ENCODE measurements at places on chromosomes 3 and 15.

DNA sequence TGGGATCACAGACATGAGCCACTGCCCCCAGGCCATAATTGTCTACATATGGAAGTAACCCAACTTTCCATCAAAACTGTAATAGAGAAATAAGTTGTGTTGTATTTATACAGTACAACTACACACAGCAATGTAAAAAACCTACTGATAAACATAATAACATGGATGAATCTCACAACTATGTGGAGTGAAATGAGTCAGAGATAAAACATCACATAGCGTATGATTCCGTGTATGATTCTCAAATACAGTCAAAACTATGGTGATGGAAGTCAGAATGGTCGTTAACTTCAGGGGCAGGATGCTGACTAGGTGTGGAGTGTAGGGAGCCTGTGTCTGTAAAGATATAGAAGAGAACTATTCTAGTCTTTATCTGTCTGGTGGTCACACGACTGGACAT, 332.7 kb upstream of the SLCO3A1 start:
- no peak for DNase-seq

GRCh38 chr3:128317698-128318231, 148.9 kb downstream of the DNAJB8 start:
- peak; percentile 6 for DNase-seq

DNA sequence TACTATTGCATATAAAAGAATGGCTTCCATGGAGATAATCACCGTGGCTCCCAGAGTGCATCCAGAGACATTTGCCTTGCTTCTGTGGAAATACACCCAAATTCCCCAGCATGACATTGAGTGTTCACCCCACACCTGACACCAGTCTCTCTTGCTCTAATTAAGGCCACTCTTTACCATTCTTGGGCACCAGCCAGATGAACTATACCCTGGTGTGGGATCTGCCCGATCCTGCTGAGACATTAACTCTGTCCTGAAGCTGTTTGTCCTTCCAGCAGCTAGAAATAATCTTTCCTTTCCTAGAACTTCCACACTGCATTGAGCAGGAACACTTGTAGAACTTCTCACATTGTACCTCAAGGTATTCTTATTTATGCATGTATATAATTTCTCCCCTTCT, 105.2 kb downstream of the LPP start:
- DNase-seq, result no peak

DNA sequence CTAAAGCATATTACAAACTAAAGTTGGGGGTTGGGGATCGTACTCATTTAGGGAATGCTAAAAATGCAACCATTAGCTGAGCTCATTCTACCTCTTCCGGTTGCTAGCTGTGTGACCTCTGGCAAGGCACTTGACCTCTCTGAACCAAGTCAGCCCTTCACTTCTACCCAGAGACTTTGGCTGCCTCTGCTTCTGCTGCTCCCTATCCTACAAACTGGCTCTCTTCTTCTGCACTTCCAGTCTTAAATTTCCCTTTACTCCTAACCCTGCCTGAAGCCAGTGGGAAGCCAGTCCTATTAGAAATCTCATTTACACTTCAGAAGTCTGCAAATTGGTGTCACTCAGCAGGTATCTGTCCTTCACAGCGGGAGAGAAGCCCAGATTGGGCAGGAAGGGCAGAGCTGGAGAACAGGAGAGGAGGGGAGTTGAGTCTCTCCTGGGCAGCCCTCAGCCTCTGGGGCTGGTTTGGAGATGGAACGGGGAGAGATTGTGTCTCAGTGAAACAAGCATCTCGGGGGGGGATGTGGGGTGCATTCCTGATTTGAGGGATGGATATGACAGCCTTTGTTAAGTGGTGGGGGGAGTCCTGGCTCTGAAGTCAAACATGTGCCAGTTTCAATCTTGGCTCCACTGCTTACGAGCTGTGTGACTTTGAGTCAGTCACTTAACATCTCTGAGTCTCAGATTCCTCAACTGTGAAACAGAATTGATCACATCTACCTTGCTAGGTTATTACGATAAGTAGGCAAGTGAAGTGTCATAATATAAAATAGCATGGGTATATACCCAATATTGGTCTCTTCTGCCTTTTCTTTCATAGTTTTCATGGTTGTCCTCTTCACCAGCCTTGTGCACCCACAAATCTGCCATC, 7.8 kb upstream of the AEN start:
- DNase-seq, result no peak

DNA sequence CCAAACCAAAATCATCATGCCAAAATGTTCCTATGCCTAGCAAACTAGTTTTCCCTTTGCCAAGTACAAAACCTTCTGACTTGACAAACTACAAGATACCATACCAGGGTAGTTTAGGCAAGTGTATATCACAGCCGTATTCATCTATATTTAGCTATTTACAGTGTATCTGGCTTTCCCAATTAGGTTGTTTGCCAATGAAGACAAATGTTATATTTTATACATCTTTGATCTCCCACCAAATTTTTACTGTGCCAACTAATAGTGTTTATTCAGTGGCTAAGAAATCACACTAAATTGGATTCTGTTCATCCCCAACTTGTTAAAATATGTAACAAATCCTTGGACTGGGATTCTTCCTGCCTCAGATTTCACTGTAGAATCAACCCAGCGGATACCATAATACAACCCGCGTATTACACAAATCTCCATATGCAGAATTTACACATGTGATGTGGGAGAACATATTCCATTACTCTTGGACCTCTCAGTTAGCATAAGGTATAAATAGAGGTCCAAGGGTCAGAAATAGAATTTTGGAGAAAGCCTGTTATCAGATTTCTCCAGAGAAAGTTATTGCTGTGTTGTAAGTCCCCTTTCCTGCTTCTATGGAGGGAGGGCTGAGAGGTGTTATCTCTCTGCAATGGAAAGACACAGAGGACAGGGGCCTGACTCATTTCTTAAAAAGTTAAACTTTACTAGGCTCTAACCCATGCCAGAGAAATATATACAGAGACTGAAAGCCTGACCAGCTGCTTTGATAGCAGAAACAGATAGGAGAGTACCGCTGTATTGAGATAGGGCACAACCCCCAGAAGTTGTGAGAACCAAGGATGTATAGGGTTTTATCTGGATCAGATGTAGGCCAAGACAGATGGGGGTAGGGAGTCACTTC, 467.0 kb downstream of the FGF12 start:
- no peak for DNase-seq

- no peak for DNase-seq
These were observed 67.4 kb downstream of the XXYLT1 start for GRCh38 chr3:195203606-195204005.

DNA sequence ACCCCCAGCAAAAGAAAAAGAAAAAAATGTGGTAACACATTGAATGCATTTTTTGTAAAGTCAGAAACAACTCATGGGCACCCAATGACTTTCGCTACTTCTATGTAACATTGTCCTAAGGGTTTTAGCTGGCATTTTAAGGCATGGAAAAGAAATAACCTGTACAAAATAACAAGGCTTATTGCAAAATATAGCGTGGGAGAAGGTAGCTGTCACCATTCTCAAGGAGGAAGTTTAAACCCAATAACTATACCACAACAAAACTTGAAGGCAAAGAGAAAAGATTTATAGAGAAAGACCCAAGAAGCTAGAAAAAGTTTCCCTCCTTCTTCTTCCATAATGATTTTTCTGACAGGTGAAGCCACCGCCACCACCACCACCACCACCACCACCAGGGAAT, 55.7 kb upstream of the ACP3 start:
- DNase-seq, result no peak

DNA sequence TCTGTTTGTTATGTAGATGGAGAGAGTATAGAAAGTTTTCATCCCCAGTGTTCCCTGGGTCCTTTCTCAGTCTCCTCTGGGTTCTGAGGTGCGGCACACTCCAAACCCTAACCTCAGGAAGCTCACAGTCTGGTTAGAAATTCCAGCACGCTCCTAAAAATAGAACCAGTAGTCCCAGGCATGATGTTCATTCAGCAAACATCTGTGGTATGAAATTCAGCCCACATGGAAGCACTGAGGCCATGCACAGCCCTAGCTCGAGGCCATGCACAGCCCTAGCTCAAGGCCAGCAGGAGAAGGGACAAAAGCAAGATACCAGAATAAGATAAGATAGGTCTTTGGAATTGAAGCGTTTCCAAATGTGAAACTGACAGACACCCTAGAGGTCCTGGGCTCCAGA, 82.3 kb upstream of the OXTR start:
- DNase-seq, result peak; percentile 82

GRCh38 chr3:139935866-139936817, 1.2 kb downstream of the CLSTN2 start:
- DNase-seq, result no peak

DNA sequence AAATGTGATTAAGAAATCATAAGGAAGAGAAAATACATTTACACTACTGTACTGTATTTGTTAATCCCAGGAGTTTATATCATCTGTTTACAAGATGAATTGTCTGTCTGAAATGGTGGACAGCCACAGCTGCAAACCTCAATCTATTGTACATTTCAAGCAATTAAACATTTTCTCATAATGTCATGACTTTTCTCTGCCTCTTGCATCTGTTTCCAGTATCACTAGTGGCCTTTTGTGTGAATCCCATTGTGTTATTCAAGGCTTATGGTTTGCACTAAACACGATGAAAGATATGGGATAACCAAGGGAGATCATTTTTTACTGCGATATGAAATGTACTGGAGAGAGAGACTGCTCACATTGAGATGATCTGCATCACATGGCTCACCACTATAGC, 200.2 kb upstream of the LRRN1 start:
- no peak for DNase-seq

DNA sequence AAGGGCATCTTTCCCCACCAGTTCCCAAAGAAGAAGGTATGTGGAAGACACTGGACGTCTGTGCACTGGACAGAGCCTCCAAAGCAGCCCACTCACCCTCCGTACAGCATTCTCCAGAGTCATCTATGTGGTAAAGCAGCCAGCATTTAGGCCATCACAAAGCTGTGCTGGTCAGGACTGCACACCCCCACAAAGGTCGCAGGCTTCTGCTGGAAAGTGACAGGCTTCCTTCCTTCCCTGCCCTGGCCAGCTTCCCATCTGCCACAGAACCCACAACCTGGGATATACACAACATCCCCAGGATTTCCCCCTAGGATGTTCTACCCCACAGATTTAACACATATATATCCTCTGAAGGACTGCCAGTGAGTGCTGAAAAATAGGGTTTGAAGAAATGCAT, 64.6 kb upstream of the GALNT15 start:
- DNase-seq, result no peak

DNA sequence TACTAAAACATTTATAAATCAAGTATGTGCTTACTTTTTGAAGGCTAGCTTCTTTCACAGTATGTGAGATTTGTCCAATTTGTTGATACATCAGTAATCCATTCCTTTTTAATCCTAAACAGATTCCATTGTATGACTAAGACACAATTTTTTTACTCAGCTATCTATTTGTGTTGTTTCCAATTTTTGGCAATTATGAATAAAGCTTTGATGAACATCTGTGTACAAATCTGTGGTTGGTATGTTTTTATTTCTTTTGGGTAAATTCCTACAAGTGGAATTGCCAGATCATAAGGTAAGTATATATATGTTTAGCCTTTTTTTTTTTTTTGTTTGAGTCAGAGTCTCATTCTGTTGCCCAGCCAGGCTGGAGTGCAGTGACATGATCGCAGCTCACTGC, 56.2 kb upstream of the VEPH1 start:
- no peak for DNase-seq

DNA sequence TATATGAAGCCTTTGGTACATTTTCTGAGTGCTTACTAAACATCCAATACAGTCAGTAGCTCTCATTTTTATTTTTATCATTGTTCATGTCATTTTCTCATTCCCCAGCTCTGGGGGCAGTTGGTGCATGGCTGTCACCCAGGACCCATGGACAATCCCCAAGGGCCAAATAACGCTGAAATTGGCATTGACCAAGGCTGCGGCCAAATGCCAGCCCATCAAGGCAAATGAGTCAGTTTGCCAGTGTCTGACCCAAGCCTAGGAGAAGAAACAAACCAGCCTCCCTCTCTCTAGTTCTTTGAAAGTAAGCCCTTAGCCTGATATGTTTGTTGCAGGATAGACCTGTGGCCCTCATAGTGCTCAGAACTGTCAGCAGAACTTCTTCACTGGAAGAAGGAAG, 219.2 kb downstream of the THSD4 start:
- DNase-seq, result no peak

DNA sequence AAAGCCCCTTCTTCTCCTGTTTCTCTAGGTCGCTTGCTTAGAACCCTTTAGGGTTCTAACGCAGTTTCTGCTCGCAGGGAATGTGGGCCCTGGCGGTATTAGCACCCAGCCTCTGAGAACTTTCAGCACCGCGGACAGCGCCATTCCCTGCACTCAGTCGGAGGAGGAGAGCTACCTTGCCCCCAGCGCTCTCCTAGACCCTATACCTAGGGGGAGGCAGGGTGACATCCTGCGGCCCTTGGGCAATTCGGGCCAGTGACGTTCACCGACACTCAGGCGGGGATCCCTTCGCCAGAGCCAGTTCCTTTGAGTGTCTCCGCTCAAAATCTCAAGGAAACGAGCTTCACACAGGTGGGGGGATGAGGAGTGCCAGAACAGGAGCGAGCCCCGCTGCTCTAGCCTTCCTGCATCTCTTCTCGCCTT, 1.3 kb downstream of the SLC7A14 start:
- peak; percentile 75 for DNase-seq

DNA sequence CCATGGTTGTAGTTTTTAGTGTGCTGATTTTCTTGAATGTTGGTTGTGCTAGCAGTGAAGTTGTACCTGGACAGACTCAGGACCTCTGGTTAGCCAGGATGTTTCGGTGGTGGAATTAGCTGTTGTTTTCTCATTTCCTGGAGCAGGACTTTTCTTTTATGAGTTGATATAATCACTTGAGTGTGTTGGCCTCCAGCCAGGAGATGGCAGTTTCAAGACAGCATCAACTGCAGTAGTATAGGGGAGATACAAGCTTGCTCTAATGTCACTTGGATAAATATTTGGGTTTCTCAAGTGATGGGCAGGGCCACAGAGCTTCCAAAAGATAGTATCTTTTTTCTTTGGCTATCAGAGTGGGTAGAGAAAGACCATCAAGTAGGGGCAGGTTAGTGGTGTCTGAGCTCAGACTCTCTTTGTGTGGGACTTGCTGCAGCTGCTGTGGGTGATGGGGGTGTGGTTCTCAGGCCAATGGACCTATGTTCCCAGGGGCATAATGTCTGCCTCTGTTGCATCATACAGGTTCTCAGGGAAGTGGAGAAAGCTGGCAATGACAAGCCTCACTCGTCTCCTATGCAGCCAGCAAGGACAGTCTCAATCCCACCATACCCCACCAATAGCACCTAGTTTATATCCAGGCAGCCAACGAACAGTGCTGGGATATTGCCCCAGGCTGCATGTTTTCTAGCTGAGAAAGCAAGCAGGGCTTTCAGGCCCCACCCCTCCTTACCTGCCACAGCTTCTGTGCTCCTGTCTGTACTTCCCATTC, 14.6 kb upstream of the OR5K2 start:
- DNase-seq, result no peak

DNA sequence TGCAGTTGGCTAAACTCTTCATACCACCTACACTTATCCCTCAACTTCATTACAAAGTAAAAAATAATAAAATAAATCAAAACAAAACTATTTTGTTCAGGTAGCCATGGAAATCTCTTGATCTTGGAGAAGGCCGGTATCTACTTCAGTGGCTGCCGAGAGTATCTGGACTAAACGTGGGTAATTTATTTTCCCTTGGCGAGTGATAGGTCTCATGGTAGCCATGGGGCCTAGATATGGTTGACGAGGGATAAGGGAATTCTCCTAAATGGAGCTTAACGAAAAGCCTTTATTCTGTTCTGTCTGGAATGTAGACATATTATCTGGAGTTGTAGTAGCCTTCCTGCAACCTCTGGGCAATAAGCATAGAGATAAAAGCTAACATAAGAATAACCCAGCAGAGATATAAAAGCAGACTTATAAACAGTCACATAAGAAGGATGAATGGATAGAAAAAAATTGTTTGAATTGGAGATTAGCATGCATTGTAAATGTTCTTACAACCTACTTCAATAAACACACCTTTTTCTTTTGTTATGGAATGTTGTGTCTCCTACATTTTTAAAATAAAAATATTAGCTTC, 281.3 kb upstream of the ARRDC4 start:
- DNase-seq, result no peak
